ENCODE measurements at places on chromosomes 1 and 21.

DNA sequence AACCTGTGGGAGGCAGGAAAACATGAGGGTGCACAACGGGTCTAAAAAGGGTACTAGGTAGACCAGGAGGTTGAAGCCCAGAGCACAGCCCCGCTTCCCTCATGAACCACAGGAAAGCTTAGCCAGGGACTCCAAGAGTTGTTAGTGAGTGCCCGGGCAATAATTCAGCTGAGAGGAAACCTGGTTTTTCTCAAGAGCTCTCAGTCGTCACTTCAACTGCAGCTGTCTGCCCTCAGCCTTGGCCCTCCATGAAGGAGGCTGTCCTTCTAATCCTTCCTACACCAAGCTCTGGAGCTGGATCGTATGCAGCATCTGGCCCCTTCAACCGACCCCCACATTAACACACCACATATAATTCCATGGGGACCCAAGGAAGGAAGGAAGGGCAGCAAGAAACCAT lies 77.0 kb upstream of the BACE2 start:
- DNase-seq, result no peak

GRCh38 chr1:44941424-44942324 lies 44.7 kb downstream of the EIF2B3 start:
- DNase-seq, result no peak

GRCh38 chr1:4021974-4022268 lies 121.8 kb upstream of the C1orf174 start:
- DNase-seq, result no peak

GRCh38 chr1:52348704-52349300 lies 17.2 kb downstream of the CC2D1B start:
- peak; percentile 60 for DNase-seq

GRCh38 chr21:31872072-31872451 lies 758 bp upstream of the HUNK start:
- DNase-seq, result no peak

GRCh38 chr1:50949286-50949982 lies 10.6 kb downstream of the FAF1 start:
- DNase-seq, result no peak

GRCh38 chr1:159753386-159753785 lies 27.4 kb upstream of the DUSP23 start:
- DNase-seq, result no peak

- DNase-seq, result no peak
Measured at GRCh38 chr1:234897390-234897749, 231.3 kb downstream of the TOMM20 start.

GRCh38 chr1:1631782-1632420 lies at the start of gene MMP23B:
Gene MMP23B, plus strand, starts transcription at chr1:1632173. Its CDS starts 46 bp downstream, at chr1:1632219.
- no peak for DNase-seq

- no peak for DNase-seq
Measured at GRCh38 chr1:224333939-224334786, 4.2 kb upstream of the NVL start.

GRCh38 chr1:17258758-17259130 lies 9.8 kb downstream of the PADI3 start:
- DNase-seq, result no peak

GRCh38 chr1:193079187-193079586 lies 19.8 kb downstream of the RO60 start:
- DNase-seq, result no peak

- no peak for DNase-seq
Measured at GRCh38 chr1:67560580-67561255, 124.3 kb upstream of the GADD45A start.

GRCh38 chr1:6224718-6225117 lies 11.0 kb downstream of the ICMT start:
- DNase-seq, result no peak

- DNase-seq, result peak; percentile 19
Measured at GRCh38 chr1:169466259-169467230, 19.2 kb downstream of the SLC19A2 start.

DNA sequence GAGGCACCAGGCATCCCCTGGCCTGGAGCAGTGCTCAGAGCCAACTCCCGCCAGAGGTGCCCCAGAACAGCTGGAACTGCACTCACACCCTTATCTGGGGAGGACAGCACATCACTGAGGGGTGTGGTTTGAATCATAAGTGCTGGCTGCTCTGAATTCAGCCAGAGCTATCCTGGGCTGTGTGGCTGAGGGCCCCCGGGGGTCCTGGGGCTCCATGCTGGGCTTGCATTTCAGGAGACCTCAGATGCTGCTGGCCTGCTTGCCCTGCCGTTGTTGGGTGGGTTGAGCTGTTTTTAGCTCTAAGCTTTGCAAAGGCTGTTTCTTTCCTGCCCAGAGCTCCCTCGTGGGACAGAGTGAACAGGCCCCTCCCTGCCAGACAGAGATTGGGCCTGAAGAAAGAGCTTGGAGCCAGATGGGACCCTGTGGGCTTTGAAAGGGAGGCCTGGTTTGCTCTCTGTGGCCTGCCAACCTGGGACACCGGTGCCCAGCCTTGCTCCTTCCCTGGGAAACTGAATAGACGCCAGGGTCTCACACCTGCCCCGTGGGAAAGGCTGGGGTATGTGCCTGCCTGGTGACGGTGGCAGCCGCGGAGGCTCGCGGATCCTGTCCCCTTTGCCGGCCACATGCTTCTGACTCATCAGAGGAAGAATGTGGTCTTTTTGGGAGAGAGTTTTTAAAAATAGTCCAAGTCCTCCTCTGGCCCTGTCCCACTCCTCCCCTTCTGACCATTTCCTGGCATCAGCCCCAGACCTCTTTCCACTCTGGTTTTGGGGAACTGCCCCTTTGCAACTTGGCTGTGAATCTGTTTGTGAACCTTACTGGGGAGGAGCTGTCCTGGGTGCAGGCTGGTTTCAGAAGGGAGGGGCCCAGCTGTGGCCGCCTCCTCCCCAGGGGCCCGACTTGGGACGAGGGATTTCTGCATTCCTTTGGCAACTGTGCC lies 30.0 kb downstream of the ARHGEF10L start:
- peak; percentile 82 for DNase-seq

GRCh38 chr1:118275472-118276115 lies 90.6 kb upstream of the SPAG17 start:
- peak; percentile 26 for DNase-seq

GRCh38 chr1:27394282-27394658 lies 1.8 kb downstream of the GPR3 start:
- no peak for DNase-seq

DNA sequence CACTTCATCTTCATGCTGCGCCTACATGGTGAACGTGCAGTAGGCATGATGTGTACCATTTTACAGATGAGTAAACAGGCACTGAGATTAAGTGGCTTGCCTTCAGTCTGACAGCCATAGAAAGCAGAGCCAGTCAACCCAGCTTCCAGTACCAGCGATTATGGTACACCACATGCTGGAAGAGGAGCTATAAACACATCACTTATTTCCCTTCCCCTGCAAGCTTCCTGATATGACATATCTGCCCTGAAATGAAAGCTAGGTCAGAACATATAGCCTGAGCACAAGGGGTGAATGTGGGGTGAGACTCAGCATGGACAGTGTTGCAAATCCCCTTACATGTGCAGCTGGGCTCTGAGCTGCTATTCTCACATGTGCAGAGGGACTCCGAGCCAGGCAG lies 33.8 kb upstream of the IL20 start:
- no peak for DNase-seq

DNA sequence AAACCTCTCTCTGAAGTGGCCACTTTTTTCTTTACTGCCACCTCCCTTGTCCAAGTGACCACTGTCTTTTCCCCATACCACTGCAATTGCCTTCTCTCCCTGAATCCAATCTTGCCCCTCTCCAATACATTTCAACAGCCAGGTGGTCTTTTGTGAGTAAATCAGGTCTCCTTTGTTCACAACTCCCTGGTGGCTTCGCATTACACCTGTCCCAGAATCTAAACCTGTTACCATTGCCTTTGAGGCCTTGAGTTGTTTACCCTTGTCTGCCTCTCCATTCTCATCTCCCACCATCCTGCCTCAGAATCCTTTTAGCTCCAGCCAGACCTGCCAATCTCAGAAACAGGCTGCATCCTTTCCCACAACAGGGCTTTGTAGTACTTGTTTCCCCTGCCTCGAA lies 21.8 kb upstream of the DYNLT5 start:
- DNase-seq, result no peak

- DNase-seq, result no peak
Measured at GRCh38 chr21:31666445-31667010, 7.0 kb downstream of the SOD1 start.

DNA sequence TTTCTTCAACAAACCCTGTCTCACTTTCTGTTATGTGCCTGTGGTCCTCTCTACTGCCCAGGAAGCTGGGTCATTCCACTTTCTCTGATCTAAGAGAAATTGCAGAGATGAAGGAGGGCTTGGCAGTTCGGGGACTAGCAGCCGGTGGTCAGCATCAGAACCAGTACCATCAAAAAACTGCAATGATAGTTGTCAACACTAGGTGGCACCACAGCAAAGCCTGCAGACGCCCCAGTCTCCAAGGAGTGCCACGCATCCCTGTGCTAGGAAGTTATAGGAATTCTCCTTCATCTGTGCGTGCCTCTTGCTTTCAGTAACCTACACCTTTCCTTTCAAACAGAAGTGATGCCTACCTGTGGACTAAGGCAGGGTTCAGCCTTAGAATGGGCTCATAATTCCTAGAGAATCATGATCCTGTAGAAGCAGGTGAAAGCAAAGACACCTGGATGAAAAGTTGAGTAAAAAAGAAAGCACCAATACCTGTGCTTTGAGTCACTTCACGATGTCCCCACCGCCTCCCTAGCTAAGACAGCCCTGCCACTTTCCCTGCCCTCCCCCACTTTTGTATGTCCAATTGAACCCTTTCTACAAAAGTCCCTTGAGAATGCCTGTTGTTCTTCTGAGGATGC lies 129.2 kb downstream of the ADAMTS1 start:
- DNase-seq, result peak; percentile 51

DNA sequence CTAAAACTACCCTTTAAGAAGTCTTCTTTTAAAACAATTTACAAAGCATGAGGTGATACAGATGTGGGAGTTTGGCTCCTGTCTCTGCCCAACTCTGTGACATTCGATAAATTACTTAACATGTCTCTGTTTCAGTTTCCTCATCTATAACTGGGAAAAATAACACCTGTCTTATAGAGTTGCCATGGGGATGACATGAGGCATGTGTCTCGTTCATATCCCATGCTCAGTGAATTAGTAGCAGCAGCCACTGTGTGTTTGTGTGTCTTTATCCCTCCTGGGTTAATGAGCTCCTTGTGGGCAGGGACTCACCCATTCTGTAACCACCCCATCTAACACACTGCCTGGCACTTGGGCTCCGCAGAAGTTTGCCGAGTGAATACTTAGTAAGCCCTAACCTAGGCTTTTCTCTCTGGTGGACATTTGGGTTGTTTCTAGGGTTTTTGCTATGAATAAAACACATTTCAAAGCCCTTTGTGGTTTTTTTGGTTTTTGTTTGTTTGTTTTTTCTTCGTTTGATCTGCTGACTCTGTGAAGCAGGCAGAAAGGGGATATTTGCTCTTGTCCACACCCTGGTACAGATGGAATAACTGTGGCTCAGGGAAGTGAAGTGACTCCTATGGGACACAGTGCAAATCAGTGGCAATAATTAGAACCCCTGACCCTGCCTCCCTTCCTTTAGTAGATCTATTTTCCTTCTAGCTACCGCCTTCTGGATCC lies 797 bp upstream of the KCNJ9 start:
- no peak for DNase-seq

- no peak for DNase-seq
Measured at GRCh38 chr1:203521074-203521794, 27.3 kb downstream of the OPTC start.

- DNase-seq, result no peak
Measured at GRCh38 chr1:153642161-153642560, 8.3 kb downstream of the CHTOP start.

- DNase-seq, result peak; percentile 51
Measured at GRCh38 chr21:20998886-20999285, 677 bp downstream of the NCAM2 start.

DNA sequence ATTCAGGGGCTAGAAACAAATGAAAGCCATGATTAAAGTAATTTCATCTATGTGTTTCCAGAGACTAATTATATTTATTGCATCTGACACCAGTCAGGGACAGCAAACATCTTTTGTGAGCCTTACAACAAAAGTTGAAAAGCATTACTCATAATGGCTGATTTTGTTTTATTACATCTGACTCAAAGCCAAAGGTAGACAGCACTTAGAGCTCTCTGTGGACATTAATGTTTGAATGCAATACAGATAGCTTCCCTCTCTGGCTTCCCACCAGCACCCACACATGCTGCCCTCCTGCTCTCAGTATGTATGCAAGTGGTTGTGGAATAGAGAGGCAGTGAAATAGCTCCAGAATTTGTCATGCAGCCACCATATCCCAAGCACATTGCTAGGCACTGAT lies 198.7 kb downstream of the SETD4 start:
- DNase-seq, result no peak

DNA sequence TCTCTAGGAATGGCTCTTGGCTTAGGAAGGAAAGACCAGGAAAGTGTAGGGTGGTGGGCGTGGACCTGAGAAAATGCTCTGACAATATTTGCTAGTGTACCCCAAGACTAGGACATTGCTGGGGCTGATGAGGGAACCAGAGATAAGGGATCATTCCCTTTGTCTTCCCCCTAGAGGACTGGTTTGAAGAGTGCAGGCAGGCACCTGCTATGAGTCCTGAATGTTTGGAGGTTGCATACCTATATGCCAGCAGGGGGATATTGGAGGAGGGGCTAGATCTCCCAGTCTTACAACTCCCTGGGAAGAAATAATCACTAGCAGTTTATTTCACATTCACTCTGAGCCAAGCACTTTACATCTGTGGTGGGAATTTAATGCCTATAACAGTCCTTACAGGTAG lies 6.0 kb upstream of the BCL10 start:
- no peak for DNase-seq

- DNase-seq, result no peak
Measured at GRCh38 chr21:28339403-28339802, 653.3 kb downstream of the LTN1 start.

- DNase-seq, result no peak
Measured at GRCh38 chr1:50983219-50983802, 13.3 kb downstream of the CDKN2C start.

DNA sequence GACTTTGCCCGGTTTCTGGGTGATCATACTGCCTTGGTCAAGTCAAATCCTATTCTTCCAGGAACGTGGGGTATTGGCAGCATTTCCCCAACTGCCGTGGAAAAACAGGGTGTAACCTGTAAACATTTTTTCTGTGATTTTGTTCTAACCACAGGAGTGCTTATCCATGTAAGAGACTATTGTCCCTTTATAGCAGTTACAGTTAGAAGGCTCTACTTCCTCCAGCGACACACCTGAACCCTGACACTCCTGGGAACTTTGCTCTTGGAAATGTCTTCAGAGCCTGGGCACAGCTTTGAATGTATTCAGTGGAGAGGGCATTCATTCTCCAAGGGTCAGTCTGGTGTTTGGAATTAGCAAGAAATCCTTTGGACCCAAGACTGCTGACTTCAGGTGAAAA lies 26.4 kb upstream of the ARHGEF10L start:
- DNase-seq, result no peak

GRCh38 chr1:167043752-167044488 lies 46.3 kb downstream of the GPA33 start:
- DNase-seq, result peak; percentile 35

Measured in globus pallidus (tissue), 1 donor.